Naive thymus-derived CD8-positive, alpha-beta T cell (primary cell): ENCODE measurements at places on chromosomes 12 and 14. TPM values are rescaled to one million over a fixed set of nuclear protein-coding genes. Genes with fewer than 3 reads are reported as not detected.

Gene CARMIL3
- total RNA-seq = not detected

DNA sequence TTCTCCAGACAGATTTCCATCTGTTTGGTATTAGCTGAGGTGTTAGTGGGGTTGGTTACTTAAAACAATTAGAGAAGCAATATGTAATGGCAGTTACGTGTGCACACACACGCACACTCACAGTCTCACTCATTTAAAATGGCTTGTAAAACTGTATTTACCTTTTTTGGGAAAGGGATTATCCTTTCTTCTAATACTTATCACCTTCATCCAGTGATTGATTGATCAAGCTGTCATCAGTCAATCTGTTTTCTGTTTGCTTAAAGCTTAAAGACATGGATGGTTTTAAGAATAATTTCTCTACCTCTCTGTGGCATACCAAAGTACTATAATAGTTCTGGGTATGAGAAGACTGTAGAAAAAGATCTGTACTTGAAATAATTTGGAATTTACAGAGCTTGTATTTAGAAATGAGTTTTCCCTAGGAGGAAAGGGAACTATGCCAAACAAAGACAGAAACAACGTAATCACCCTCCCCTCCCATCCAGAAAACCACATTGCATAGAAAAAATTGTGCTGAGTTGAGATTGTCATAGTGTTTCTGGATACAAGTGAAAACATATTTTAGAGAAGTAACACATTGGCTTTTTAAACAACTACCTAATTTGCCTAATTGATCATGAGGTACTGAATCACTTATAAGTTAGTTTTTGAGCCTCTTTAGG lies 455.8 kb downstream of the PCNX1 start:
- no peak for DNase-seq

Gene NOVA1
- 0.52 TPM for total RNA-seq

DNA sequence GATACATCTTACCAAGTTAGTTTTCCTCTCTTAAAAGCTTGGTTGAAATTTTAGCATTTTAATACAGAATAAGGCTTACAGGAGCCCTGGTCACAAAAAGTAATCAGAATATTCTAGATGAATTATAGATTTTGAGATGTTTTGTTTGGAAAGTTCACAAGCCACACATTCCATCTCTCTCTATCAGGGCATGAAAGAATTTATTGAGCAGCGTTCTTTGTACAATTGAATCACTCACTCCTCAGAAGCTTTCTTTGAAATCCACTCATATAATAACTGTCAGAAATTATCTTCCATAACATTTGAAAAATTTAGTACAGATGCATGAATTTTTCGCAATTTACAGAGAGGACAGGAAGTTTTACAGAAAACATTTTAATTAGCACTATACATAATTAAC lies 938.6 kb upstream of the MDGA2 start:
- no peak for DNase-seq

GRCh38 chr14:74403619-74404417 lies 22.2 kb downstream of the SYNDIG1L start:
- DNase-seq = no peak

- no peak for DNase-seq
Observed at GRCh38 chr12:105041186-105041585, 43.1 kb downstream of the ALDH1L2 start.

Gene NEUROD4
- not detected for total RNA-seq

DNA sequence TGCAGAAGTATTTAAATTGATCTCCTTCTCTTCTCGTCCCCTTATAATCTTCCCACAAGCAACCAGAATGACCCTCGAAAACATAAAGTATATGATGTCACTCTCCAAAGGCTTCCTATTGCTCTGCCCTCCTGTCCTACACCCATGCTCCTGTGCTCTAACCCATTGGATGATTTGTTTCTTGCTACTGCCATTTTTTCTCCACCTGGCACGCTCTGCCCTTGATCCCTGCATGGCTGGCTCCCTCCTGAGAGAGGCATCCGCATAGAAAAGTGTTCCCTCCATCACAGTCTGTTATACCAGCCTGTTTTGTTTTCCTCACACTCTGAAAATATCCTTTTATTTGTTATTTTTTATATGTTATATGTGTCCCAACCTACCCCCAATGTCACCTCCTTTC lies 19.8 kb downstream of the MYRFL start:
- no peak for DNase-seq

- no peak for DNase-seq
Observed at GRCh38 chr14:66330916-66331315, 155.3 kb upstream of the CCDC196 start.

Gene TPPP2
- total RNA-seq = not detected

Gene PRB2
- total RNA-seq = not detected

GRCh38 chr12:21913823-21914222 lies 27.4 kb downstream of the ABCC9 start:
- no peak for DNase-seq

Gene FUT8
- 51.2 TPM for total RNA-seq

- DNase-seq = no peak
Observed at GRCh38 chr12:116975779-116976393, 65.1 kb downstream of the FBXW8 start.

Gene FRMD6
- 4.1 TPM for total RNA-seq

Gene PTPRR
- not detected for total RNA-seq

DNA sequence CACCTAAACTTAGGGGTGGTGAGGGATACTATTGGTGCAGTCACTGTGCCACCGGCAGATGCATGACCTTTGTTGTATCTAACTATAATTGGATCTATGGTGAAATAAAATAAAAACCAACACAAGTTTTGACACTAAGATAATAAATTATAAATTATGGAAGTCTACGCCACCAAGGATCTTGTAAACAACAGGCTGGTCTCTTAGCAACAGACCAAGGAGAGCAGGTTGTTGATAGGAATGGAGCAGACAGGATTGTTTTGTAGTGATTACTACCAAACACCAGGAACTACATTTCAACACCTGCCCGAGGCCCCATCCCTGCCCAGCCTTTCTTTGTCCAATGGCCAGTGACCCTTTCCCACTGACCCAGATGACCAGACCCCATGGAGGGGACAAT lies 1178.0 kb downstream of the VRK1 start:
- DNase-seq = peak; percentile 33

DNA sequence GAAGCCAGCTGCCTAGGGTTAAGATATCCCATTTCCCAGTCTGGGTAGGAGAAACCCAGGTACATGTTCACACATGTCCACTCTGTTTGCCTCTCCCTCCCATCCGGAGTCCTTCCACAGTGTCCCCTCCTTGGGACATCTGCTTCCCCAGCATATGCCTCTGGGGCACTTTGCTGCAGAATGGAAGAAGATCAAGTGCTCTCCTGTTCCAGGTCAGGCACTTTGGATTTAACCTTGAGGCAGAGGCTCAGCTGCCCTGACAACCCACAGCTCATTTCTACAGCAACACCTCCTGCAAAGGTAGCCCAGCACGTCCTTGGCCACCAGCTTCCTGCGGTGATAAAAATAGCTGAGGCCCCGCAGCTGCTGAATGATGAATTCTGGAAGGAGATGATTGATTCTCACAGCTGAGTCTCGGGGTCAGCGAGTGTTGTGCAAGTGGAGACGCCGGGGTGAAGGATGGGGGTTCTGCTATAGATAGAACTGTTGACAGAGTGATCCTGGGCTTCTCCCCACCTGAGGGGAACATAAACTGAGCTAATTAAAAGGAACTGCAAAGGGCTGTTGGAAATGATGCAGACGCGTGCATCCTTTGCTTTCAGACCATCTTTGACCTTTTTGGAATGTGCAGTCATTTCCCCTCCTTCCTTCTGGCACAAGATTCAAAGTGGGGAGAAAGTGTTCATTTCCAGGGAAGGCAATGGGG lies 145.0 kb downstream of the SLC38A6 start:
- no peak for DNase-seq

DNA sequence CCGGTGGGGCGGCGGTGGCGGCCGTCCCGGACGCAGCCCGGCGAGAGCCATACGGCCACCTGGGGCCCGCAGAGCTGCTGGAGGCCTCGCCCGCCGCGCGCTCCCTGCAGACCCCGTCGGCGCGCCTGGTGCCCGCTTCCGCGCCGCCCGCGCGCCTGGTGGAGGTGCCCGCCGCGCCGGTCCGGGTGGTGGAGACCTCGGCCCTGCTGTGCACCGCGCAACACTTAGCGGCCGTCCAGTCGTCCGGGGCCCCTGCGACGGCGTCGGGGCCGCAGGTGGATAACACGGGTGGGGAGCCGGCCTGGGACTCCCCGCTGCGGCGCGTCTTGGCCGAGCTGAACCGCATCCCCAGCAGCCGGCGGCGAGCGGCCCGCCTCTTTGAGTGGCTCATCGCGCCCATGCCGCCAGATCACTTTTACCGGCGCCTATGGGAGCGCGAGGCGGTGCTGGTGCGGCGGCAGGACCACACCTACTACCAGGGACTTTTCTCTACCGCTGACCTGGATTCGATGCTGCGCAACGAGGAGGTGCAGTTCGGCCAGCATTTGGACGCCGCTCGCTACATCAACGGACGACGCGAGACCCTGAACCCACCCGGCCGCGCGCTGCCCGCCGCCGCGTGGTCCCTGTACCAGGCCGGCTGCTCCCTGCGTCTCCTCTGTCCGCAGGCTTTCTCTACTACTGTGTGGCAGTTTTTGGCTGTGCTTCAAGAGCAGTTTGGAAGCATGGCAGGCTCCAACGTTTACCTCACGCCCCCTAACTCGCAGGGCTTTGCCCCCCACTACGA lies 716 bp downstream of the RIOX1 start:
- DNase-seq = peak; percentile 52

Gene SDR9C7
- total RNA-seq = not detected

Gene SIRT4
- total RNA-seq = 4.1 TPM

Gene EID3
- total RNA-seq = 10.6 TPM

Gene MYH6
- not detected for total RNA-seq
